ENCODE measurements at places on chromosomes 11 and 22.

DNA sequence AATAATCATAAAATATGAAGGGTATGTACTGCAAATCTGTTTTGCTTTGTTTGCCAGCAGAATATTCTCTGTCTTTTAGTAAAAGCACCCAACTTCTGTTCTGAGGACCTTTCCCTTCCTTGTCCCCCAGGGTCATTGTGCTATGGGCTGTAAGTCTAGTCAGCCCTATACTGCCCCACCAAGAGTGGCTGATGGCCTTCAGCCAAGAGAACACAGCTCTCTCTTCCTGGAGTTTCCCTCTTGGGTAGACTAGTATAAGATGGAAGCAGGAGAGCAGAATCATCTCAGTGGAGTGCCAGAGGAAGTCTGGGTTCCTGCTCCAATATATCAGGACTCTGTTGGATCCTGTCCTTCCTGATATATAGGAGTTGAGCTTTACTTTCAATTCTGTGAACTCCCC lies 29.0 kb downstream of the MMP13 start:
- no peak for DNase-seq

DNA sequence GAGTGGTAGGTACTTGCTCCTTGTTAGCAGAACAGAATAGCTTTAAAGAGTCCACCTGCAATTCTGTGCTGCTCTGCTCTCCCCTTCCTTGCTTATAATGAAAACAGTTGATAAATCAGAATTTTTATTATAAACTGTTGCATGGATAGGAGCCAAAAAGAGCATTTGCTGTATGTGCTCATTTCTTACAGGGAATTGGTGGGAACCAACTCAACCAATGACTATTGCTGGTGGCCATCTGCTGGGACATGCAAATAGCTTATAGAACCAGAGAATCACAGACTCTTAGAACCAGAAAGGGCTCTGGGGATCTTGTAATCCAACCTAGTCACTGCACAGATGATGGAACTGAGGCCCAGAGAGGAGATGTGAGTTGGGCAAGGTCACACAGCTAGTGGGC lies 43.1 kb upstream of the NECTIN1 start:
- no peak for DNase-seq

DNA sequence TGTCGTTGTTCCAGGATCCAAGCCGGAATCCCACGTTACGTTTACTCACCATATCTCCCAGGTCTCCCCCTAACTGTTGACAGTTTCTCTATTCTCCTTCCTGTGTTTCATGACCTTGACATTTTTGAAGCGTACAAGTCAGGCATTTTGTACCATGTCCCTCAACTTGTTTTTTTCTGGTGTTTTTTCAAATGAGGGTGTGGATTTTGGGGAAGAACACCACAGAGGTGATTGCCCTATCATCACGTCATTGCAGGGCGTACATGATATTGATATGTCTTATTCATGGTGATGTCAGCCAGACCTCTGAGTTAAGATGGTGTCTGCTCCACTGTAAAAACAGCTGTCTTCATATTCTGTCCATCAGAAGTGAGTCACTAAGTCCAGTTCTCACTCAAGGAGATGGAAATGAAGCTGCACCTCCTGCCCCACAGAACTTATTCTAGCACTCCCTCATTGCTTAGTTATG lies 28.3 kb upstream of the SOX10 start:
- no peak for DNase-seq

GRCh38 chr11:60905551-60906113 lies 753 bp downstream of the PRPF19 start:
- no peak for DNase-seq

- DNase-seq: no peak
Observed at GRCh38 chr11:1471736-1472135, 14.8 kb downstream of the MOB2 start.

- no peak for DNase-seq
Observed at GRCh38 chr11:28773606-28774005, 665.4 kb downstream of the METTL15 start.

- DNase-seq: no peak
Observed at GRCh38 chr11:27438595-27438981, 34.0 kb downstream of the LGR4 start.

DNA sequence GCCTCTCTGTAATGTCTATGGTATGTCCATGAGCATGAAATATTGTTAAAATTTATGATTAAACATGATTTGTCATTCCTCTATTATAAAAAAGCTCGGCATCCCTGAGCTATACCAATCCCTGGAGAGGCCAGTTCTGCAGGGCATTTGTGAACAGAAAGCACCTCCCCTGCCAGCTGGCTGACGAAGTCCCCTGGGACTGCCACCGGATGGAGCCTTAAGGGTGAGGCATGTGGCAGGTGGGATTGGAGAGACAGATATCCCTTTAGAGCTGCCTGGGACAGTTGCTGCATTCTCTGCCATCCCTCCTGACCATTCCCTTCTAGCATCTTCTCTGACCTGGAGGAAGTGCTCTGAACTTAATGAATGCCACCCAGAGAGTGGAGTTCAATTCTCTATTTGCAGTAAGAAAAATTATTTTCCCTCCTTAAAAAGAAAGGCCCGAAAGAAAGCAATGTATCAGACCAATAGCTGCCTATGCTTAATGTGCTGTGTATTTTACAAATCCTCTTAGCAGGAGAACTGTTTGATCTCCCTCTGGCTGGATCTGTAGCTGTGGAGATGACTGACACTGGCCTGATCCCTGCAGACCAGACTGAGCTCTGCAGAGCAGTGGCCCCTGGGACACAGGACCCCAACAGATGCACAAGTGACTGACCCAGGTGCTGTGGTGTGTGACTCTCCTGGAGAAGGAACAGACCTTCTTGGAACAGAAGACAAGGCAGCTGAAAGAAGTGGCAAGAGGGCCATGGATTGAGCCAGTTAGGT lies 219.0 kb upstream of the NAV2 start:
- no peak for DNase-seq

- no peak for DNase-seq
Observed at GRCh38 chr11:31826536-31827438, 15.7 kb upstream of the PAX6 start.

- DNase-seq: no peak
Observed at GRCh38 chr11:133501643-133502539, 30.4 kb downstream of the OPCML start.

DNA sequence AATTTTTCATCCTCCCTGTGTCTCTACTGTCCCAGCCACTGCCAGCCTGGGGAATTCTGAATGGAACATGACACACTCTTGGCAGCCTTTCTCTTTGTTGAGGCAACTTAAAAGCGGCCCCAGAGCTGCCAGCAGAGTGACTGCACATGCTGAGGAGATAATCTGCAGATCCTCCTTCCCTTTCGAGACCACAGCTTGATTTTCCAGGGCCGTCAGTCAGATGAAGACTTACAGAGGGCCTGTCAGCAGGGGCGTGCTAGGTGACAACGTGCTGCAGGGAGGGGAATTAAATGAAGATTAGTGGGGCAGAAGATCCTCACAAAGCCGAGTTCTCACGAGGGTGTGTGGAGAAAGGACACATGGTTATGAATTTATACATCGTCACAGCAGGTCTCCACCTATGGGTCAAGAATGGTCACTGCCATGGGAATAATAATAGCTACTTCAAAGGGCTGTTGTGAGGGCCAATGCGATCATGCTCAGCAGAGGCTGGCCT lies 193.5 kb upstream of the PITPNB start:
- no peak for DNase-seq
